Activated CD8-positive, alpha-beta T cell treated with anti-CD3 and anti-CD28 coated beads, Interleukin-2, amount 10 ng/mL, durations not matched to agents 7 days and 5 days (primary cell): ENCODE measurements at places on chromosomes 5 and 9. TPM values are rescaled to one million over a fixed set of nuclear protein-coding genes. Genes with fewer than 3 reads are reported as not detected.

DNA sequence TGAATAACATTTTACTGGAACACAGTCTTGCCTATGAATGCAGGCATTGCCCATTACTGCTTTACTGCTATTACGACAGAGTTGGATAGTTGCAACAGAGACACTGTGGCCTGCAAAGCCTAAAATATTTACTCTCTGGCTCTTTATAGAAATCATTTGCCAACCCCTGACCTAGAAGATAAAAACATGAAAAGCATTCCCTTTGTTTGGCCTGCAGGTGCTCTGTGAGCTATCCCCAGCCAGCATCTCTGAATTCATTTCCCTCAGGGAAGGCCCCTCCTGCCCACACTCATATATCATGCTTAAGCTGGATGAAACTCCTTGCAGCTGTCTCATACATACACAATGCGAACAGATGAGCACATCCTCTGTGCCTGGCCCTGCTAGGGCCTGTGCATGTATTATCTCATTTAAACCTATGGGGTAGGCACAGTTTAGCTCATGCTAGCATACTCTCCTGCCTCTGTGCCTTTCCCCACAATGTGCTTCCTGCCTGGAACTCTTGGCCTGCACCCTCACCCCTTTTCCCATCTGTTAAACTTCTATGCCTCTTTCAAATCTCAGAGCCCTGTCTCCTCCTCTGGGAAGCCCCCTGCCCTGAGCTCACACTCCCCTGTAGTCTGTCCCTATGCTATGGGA lies 193.1 kb downstream of the PAX5 start:
- no peak for DNase-seq

The ACTBL2 gene
- total RNA-seq = not detected

DNA sequence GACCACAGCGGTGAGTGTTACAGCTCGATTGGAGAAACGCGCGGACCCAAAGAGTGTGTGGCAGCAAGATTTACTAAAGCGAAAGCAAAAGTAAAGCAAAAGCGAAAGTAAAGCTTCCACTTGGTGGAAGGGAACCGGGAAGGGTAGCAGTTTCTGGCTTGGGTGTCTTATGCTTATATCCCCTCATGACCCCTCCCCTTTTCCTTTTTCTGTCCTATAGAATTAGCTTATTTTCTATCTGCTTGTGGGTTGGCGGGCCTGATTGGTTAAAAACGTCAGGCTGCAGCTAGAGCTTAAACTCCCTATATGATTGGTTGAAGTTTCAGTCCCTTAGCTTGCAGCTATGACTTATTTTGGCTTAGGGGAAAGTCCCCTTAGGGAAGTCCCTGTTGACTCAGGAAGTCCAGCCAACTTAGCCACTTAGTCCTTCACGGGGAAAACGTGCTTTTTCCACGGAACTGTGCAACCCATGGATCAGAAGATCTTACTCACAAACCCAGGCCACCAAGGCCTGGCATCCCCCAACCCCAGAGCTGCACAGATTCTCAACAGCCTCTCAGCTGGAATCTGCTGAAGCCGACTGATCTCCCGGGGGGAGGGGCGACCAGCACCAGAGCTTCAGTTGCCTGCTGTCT lies 114.2 kb upstream of the ADAMTS16 start:
- DNase-seq = no peak

The CAMK2A gene
- total RNA-seq = not detected

GRCh38 chr5:160749682-160750081 lies 102.3 kb downstream of the ATP10B start:
- no peak for DNase-seq

DNA sequence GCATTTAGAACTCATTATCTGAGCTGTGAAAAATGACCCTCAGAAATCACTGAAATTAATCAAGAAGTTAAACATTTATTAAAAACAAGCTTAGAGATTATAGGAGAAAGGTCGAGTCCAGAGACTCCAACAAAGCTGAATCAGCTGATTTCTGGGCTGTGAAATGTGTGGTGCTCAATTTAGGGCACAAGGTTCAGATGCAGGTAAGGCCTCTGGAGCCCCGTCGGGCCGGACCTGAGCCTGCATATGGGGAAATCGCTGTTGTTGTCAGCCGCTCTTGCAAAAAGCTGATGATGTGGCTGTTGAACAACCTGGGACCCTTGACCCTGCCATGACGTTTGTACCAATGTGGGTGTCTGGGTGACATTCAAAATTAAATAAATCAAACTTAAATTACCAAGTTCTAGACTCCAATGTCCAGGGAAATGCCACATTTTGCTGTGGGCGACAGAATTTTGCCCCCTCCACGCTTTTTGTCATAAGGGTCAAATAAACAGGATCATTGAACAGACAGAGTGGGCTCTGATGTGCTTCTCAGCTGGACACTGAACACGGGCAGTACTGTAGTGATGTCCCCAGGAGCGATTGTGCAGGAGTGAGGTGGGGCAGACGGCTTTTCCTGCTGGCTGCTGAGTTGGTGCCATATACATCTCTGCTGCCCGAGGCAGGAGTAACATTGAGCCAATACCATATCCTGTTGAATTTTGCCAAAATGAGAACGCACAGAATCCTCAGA lies 27.2 kb upstream of the FBP1 start:
- DNase-seq = no peak

The TMEM174 gene
- not detected for total RNA-seq

- DNase-seq = no peak
These were observed 240.2 kb downstream of the IRX1 start for GRCh38 chr5:3835811-3836210.

DNA sequence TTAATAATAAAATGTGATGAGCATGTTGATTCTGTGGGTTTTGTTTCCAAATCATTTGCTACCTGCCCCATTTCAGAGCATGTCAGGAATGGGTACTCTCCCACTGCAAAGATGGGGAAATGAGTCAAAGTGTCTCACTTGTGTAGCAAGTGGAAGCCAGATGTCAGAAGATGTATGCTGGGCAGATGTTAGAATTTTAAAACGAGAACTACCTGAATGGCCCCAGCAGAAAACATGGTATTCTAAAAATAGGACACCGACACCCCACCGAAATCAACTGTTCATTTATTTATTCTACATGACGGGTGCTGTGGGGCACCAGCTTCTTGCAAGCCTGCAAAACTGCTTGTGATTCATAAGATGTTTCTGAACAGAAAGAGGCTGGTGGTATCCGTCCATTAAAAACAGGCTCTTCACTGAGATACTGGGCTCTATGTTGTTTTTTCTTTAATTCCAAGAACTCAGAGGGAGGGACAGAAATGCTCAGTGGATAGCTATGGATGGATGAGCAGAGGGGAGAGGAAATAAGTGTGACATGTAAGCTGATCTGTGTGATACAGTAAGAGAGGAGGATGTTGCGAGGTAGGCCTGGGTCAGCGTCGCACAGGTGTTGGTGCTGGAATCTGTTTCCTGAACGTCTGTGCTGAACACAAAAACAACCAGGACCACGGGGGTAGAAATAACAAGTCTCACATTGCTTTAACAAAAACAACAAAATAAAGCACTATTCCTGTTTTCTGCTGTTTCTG lies 157.2 kb downstream of the EFNA5 start:
- DNase-seq = no peak

GRCh38 chr9:121996783-121997182 lies 96.3 kb downstream of the TTLL11 start:
- no peak for DNase-seq

The CDKN2B gene
- 2.3 TPM for total RNA-seq

- DNase-seq = no peak
These were observed 20.3 kb downstream of the NCS1 start for GRCh38 chr9:130192382-130192999.

The DEPDC1B gene
- total RNA-seq = 49.1 TPM

DNA sequence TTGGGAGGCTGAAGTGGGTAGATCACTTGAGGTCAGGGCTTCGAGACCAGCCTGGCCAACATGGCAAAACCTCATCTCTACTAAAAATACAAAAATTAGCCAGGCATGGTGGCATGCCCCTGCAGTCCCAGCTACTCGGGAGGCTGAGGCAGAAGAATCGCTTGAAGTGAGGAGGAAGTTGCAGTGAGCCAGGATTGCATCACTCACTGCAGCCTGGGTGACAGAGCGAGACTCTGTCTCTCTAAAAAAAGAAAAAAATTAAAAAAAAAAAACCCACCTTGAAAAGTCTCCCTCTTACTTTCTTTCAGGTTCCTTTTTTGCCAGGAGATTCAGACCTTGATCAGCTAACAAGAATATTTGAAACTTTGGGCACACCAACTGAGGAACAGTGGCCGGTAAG lies 34.2 kb downstream of the CDK7 start:
- DNase-seq = no peak

The CMBL gene
- total RNA-seq = 1.6 TPM

DNA sequence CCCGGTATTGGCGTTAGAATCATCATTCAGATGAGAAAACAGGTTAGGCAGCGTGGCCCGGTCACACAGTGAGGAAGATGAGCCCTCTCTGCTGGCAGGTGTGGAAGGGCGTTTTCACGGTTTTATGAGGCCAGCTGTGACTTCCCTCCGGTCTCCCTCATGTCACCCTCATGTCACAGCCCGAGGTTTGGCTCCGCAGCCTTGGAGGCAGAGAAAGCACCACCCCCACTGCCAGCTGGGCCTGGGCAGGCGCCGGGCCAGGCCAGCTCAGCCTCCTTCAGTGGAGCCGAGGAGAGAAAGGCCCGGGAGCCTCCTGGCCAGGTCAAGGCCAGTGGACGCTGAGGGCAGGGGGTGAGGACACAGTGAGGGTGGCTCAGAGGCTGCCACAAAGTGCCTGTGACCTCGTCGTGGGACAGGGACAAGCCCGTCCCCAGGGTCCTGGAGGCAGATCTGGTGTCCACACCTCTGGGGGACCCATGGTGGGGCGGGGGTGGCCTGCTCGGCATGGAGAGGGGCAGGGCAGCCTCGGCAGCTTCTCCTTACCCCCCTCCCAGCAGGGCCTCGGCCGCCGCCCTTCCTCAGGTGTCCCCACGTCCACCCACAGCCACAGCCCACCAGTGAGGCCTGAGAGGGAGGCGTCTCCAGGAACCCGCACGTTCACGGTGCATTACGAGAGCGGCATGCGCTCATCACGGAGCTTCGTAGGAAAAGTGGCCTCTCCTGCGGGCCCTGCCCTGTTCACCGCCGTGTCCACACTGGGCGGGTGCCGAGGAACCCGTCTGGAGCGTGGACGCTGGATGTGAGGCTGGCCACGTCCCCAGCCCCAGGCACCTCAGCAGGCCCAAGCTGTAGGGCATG lies 32.2 kb downstream of the EXD3 start:
- no peak for DNase-seq

DNA sequence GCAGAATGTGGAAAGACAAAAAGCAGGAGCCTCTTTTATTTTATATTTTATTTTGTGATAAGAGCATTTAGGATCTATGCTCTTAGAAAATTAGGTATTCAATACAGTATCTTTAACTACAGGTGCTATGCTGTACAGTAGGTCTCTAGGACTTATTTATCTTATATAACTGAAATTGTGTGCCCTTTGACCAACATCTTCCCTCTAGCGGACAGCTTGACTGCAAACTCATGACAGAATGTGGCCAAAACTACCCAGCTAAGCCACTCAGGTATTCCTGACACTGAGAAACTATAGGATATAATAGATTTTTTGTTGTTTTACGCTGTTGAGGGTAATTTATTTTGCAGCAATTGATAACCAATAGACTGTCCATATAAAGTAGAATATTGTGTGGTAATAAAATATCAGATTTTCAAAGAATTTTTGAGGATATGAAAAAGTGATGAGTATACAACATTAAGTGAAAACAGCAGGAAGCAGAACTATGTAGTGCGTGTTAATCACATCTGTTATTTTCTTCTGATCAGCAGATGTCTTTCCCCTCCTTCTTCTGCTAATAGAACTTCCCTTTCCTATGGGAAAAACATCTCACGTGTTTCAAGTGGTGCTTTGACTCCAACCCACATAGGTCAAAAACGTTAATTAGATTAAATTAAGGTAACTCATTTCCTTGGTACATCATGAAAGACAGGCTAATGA lies 69.9 kb upstream of the SELENOP start:
- DNase-seq = no peak

GRCh38 chr5:18036531-18036930 lies 402.3 kb downstream of the TAF11L14 start:
- DNase-seq = no peak

- DNase-seq = peak; percentile 49
These were observed 848 bp downstream of the RAD50 start for GRCh38 chr5:132557478-132558172.

The FRRS1L gene
- not detected for total RNA-seq
